ENCODE measurements at places on chromosomes 5 and 9. TPM values are rescaled to one million over a fixed set of nuclear protein-coding genes. Genes with fewer than 3 reads are reported as not detected.

- no peak for DNase-seq
- no peak overlapping the region for H3K4me3 ChIP-seq
- no peaks in the 10 kb centered on the region for H3K36me3 ChIP-seq
- H3K27ac ChIP-seq: no peak overlapping the region
- H3K27me3 ChIP-seq: no peaks in the 10 kb centered on the region
Observed at GRCh38 chr9:111287127-111287526, 42.9 kb downstream of the OR2K2 start.

- H3K4me3 ChIP-seq: no peak overlapping the region
- no peak for DNase-seq
- H3K4me1 ChIP-seq: peaks cover 39% of the 10 kb centered on the region
- H3K36me3 ChIP-seq: no peaks in the 10 kb centered on the region
- no peaks in the 10 kb centered on the region for H3K27me3 ChIP-seq
Observed at GRCh38 chr5:74052441-74053221, 426.6 kb downstream of the ARHGEF28 start.

DNA sequence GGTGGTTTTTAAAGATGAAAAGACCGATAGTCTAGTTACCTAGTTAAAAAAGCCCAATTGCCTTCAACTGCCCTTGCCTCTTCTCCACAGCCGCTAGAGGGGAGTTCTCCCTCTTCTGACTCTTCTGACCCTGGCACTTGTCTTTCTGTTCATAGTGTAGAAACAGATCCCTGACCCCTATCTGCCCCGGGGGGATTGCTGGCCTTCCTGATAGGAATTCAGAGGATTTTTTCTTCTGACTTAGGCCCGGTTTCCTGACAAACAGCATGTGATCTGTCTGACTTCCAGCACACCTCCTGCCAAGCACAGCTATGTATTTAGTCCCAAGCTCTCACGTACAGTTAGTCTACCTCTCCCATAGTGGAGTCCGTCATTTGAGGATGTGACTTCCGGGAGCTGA, 5.0 kb upstream of the TMEM268 start:
- no peak overlapping the region for H3K4me3 ChIP-seq
- no peaks in the 10 kb centered on the region for H3K27me3 ChIP-seq
- H3K27ac ChIP-seq: peak overlapping the region; percentile 7
- H3K36me3 ChIP-seq: peaks cover 8% of the 10 kb centered on the region
- DNase-seq: peak; percentile 33

- H3K36me3 ChIP-seq: peaks cover 4% of the 10 kb centered on the region
- no peak for DNase-seq
- H3K27me3 ChIP-seq: no peaks in the 10 kb centered on the region
- no peak overlapping the region for H3K4me3 ChIP-seq
- no peaks in the 10 kb centered on the region for H3K4me1 ChIP-seq
Observed at GRCh38 chr9:5893591-5894236, 3.0 kb downstream of the MLANA start.

DNA sequence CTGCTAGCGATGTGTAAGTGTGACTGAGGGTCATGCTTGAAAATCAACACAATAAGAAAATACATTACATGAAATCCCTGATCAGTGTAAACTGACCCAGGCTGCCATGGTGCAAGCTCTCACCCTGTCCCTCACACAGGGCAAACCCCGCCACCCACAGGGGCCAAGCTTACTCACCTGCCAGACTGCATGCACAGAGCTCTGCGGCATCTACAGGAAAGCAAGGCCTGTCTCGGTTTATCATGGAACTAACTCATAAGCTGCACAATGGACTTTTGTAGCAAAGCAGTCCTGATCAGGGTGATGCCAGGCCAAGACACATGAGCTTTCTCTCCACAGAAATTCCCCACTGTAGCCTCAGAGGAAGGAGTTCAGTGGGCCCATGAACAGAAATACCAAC, 9.7 kb downstream of the IPPK start:
- DNase-seq: no peak
- peak overlapping the region; percentile 83 for H3K4me3 ChIP-seq
- H3K27me3 ChIP-seq: no peaks in the 10 kb centered on the region
- peak overlapping the region; percentile 91 for H3K27ac ChIP-seq
- H3K4me1 ChIP-seq: peaks cover 43% of the 10 kb centered on the region
- H3K36me3 ChIP-seq: no peaks in the 10 kb centered on the region

DNA sequence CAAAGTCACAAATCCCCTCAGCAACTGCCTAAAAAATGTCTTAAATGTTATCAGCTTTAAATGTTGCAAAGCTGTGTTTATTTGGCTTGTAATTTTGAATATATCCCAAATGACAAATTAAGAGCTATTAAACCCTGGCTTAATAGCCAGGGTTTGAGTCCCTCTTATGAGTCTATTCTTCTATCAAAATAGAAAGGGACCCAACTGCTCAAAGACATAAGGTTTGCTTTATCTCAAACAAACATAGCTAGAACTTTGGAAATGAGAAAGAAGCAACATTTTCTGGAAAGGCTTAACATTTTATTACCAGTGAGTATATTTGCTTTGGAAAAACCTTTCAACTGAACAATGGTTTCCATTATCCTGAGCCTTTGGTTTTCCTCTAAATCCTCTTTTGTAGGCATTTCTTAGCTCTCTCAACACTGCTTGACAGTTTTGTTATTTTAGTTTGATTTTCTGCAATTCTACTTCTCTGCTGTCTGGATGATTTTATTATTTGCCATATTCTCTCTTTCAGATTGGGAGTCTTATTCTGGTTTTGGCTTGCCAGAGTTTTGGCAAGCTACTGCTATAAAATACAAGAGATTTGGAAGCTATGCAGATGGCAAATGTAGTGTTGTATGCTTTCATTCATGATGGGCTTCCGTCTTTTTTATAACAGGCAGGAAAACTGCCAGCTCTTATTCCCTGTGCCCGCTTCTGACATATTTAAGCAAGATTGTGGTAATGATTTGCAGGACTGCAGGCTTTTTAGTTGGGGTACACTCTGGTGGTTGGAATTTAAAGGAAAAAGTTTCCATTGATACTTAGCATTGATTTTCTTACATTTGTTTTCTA, 734.9 kb downstream of the DTWD2 start:
- H3K4me1 ChIP-seq: no peaks in the 10 kb centered on the region
- no peak for DNase-seq
- peak overlapping the region; percentile 43 for H3K27ac ChIP-seq
- H3K4me3 ChIP-seq: no peak overlapping the region

DNA sequence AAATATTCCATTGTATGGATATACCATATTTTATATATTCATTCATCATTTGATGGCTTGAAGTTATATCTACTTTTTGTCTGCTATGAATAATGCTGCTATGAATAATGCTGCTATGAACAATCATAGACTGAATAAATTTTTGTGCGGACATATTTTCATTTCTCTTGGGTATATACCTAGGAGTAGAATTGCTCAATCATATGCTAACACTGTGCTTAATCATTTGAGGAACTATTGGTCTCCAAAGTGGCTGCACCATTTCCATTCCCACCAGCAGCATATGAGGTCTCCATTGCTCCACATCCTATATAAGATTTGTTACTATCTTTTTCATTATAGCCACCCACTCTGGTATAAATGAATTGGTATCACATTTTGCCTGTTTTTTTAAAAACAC, 18.3 kb upstream of the TEK start:
- H3K27me3 ChIP-seq: no peaks in the 10 kb centered on the region
- H3K4me1 ChIP-seq: peaks cover 9% of the 10 kb centered on the region
- peaks cover 2% of the 10 kb centered on the region for H3K36me3 ChIP-seq
- no peak for DNase-seq

DNA sequence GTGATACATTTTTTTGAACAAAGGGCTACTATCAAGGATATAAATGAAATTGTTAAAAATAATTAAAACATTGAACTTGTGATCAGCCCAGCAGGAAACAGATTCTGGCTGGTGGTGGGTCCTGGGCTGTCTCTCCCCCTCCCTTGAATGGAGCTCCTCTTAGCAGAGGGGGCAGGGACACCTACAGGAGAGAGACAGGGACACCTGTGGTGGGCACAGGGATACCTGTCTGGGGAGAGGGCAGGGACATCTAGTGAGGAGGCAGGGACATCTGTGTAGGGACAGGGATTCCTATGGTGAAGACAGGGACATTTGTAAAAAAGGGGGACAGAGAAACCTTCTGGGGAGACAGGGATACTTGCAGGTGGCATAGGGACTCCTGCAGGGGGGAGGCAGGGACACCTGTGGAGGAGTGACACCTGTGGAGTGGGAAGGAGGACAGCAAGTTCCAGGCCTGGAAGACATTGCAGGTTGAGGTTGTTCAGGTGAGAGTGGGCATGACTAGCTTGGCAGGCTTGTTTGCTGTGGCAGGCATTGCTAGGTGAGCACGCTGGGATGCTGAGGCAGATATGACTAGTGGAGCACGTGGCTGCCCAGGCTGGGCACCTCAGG, 264.2 kb downstream of the IRX2 start:
- no peak overlapping the region for H3K4me3 ChIP-seq
- DNase-seq: no peak
- H3K36me3 ChIP-seq: peaks cover 6% of the 10 kb centered on the region
- no peaks in the 10 kb centered on the region for H3K4me1 ChIP-seq
- H3K27ac ChIP-seq: peak overlapping the region; percentile 43

GRCh38 chr5:85670417-85670816, 947.3 kb upstream of the COX7C start:
- H3K27ac ChIP-seq: no peak overlapping the region
- DNase-seq: no peak
- H3K4me3 ChIP-seq: no peak overlapping the region
- no peaks in the 10 kb centered on the region for H3K27me3 ChIP-seq
- H3K36me3 ChIP-seq: no peaks in the 10 kb centered on the region

GRCh38 chr5:42612750-42613366, 143.8 kb upstream of the CCDC152 start:
- no peaks in the 10 kb centered on the region for H3K27me3 ChIP-seq
- H3K4me1 ChIP-seq: peaks cover 3% of the 10 kb centered on the region
- DNase-seq: no peak
- H3K27ac ChIP-seq: no peak overlapping the region
- H3K4me3 ChIP-seq: no peak overlapping the region

DNA sequence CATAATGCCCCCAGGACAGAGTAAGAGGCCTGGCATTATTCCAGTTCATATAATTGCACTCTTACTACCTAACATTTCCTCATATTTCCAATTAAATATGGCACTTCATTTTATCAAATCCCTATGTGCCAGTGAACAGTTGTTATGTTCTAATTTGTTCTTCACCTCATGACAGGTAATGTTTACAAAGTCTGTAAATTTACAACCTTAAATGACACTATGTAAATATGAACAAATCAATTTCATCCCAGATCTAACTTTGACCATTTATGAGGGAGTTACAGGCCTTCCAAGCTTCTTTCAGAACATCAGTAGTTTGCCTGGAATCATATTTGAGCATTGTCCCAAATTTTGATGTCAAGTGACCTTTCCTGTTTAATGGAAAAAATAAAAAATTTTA, 592.6 kb upstream of the CDH6 start:
- DNase-seq: no peak
- no peak overlapping the region for H3K27ac ChIP-seq

DNA sequence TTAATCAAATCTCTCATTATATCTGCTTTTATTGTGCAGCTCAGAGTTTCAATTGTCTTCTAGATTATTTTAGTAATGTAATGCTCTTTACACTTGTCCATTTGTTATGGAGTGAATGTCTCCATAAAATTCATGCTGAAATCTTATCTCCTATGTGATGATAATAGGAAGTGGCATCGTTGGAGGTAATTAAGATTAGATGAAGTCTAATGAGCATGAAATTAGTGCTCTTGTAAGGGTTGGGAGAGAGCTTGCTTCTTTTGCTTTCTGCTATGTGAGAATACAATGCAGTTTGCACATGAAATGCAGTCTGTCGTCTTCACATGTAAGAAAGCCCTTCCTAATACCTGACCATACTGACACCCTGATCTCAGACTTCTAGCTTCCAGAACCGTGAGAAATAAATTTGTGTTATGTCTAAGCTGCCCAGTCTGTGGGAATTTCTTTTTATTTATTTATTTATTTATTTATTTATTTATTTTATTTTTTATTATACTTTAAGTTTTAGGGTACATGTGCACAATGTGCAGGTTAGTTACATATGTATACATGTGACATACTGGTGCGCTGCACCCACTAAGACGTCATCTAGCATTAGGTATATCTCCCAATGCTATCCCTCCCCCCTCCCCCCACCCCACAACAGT, 1399.2 kb upstream of the CDH6 start:
- no peak overlapping the region for H3K27ac ChIP-seq
- H3K4me3 ChIP-seq: no peak overlapping the region
- H3K36me3 ChIP-seq: no peaks in the 10 kb centered on the region
- no peaks in the 10 kb centered on the region for H3K27me3 ChIP-seq
- peaks cover 4% of the 10 kb centered on the region for H3K4me1 ChIP-seq
- no peak for DNase-seq

DNA sequence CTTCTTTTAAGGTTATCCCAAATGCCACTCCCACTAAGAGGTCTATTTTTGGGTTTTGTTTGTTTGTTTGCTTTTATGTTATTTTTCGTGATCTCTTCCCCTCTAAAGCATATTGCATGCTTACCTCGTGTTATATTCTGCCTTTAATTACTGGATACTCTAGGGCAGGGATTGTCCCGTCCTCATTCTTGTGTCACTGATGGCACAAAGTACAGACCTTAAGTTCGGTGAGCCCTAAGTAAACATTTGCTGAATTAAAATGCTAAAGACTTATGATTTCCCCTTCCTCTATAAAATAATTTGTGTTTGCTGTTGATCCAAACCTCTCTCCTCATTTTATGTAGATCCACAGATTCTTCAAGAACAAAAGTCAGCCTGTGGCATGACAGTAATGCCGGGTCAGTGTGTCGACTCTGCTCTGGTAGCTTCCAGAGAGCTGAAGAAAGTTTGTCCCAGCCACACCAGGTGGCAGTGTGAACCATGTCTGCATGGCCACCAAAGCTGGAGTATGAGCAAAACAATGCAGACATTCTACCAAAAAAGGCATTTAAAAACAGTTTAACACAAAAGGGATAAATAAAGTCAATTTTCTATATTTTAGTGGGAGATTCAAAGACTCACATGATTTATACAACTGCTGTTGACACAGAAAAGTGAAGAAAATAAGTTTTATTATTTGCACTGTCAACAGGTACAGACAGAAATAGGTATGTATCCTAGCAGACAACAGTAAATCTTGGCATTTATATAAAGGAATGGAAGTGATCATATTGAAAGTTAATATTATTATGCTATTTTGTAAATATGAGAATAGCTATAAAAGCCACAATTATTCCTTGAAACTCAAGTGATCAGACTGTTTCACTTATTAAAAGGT, 17.9 kb upstream of the POC5 start:
- peak; percentile 19 for DNase-seq
- H3K27me3 ChIP-seq: no peaks in the 10 kb centered on the region
- no peaks in the 10 kb centered on the region for H3K36me3 ChIP-seq

DNA sequence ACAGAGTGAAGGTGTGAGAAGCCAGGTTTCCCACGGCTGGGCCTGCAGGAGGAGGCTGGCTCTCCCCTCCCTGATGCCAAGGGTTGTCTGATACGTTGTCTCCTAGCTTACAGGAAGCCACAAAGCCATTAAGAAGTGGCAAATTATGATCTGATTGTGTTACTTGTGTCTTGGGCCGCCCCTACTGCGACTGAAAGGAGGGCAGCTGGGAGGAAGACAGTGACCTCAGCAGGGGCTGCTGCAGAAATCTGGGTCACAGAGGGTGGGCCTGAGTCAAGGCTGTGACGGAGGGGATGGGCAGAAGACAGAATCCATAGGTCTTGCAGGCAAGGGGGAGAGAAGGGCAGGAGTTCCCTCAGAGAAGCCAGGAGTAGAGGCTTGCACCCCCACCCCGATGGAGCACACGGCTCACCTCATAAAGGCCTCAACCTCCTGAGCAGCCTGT, 145.0 kb downstream of the FSTL4 start:
- no peak overlapping the region for H3K27ac ChIP-seq
- H3K4me1 ChIP-seq: no peaks in the 10 kb centered on the region
- no peaks in the 10 kb centered on the region for H3K36me3 ChIP-seq
- DNase-seq: no peak

The BASP1 gene
- 99.5 TPM for total RNA-seq

The PLPP7 gene
- 5.8 TPM for total RNA-seq

The GALNT12 gene
- total RNA-seq: 4.9 TPM

The PRLR gene
- 0.64 TPM for total RNA-seq

The RNF183 gene
- total RNA-seq: not detected

The PCDH12 gene
- total RNA-seq: 0.25 TPM

The MIER3 gene
- total RNA-seq: 44.7 TPM
